ENCODE measurements at places on chromosomes 6 and 20.

DNA sequence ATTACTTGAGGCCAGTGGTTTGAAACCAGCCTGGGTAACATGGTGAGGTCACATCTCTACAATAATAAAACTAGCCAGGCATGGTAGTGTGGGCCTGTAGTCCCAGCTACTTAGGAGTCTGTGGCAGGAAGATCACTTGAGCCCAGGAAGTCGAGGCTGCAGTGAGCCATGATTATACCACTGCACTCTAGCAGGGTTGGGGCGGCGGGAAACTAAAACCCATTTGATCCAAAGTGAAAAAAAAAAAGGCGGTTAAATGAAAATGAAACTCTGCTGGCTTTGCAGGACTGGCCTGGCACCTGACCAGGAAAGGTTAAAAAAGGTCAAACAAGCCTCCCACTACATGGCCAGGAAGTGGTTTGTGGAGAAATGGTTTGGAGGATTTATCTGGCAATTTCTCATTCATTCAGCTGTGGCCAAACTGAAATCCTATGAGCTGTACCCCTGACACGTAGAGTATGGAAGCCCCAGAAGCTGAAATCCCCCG lies 36.6 kb downstream of the MTRES1 start:
- no peak for DNase-seq

DNA sequence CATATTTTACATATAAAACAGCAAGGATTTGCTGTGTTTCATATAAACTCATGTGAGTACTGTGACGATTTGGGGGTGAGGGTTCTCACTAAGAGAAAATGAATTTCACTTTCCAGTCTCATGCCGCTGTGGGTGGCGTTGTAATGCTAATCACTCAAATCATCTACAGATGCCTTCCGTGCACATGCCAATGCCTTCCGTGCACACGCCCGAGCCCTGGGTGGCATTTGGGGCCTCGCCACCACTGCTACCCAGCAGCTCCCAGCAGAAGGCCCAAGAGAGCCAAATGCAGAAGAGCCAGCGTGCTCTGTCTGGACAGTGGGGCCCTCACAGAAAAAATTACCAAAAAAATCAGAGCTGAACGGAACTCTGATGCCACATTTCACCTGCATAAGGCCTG lies 53.7 kb downstream of the WDR27 start:
- DNase-seq: no peak

DNA sequence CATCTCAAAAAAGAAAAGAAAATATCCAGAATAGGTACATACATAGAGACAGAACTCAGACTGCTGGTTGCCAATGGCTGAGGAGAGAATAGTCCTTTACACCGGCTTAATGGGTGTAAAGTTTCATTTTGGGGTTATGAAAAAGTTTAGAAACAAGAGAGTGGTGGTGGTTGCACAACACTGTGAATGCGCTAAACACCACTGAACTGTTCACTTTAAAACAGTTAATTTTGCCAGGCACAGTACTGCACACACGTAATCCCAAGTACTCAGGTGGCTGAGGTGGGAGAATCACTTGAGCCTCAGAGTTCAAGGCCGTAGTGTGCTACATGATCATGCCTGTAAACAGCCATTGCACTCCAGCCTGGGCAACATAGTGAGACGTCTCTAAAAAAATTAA lies 7.6 kb downstream of the ILRUN start:
- DNase-seq: no peak

GRCh38 chr6:127458222-127458621 lies 967 bp downstream of the KIAA0408 start:
- no peak for DNase-seq

GRCh38 chr6:1310628-1311399 lies 1.1 kb upstream of the FOXQ1 start:
- DNase-seq: peak; percentile 44

DNA sequence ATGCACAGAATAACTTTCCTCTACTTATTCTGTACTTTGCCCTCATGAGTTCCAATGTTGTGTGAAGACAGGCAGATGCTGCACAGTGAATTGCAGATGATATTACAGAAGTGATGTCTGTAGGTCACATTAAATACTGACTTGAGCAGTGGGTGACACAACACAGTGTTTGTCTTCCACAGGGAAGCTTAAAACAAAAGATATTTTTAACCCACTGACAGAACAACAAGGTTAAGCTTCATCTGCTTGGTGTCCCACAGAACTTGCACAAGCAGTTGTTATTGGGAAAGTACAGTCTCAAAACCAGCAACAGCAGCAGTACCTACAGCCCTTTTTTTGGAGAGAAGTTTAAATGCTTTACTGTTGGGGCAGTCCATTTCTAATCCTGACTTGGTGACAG lies 10.5 kb downstream of the SUMO4 start:
- DNase-seq: no peak

DNA sequence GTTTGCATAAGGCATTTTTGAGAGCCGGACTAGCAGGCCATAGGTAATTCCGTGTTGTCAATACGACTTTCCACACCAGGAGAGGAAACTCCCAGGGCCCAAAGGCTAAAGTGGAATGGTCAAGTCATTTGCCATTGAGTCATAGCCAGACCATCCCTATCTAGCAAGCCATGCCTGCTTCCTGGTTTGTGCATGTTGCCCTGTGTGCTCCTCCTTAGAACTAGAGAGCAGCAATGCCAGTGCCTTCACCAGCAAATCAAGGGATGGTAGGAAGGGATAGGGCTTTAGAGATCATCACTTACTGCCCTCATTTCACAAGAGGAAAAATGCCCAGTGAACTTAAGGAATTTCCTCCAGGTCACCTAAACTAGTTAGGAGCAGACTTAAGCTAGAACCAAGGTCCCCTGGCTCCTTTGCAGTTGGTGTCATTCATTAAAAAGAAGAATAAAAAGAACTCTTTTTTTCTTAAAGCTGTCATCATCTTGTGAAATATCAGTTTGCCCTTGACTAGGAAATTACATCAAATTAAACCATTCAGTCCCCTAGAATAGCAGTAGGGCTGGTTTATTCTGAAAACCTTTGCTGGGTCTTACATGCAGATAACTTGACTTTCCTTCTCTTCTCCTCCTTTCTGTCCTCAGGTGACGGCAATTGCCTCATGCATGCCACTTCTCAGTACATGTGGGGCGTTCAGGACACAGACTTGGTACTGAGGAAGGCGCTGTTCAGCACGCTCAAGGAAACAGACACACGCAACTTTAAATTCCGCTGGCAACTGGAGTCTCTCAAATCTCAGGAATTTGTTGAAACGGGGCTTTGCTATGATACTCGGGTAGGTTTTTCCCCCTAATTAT lies 7.4 kb downstream of the TNFAIP3 start:
- DNase-seq: no peak

- DNase-seq: no peak
Observed at GRCh38 chr20:58637466-58638213, 13.4 kb upstream of the STX16 start.

GRCh38 chr20:37392441-37393195 lies 46.7 kb downstream of the SRC start:
- peak; percentile 63 for DNase-seq

GRCh38 chr6:107815846-107816245 lies 8.3 kb downstream of the SCML4 start:
- DNase-seq: no peak

GRCh38 chr6:56733211-56733697 lies 90.6 kb upstream of the DST start:
- no peak for DNase-seq

GRCh38 chr20:51156041-51156982 lies 133.4 kb upstream of the KCNG1 start:
- DNase-seq: no peak

GRCh38 chr6:136274062-136274461 lies 15.6 kb downstream of the BCLAF1 start:
- no peak for DNase-seq

GRCh38 chr6:50853939-50854338 lies 35.3 kb downstream of the TFAP2B start:
- no peak for DNase-seq

DNA sequence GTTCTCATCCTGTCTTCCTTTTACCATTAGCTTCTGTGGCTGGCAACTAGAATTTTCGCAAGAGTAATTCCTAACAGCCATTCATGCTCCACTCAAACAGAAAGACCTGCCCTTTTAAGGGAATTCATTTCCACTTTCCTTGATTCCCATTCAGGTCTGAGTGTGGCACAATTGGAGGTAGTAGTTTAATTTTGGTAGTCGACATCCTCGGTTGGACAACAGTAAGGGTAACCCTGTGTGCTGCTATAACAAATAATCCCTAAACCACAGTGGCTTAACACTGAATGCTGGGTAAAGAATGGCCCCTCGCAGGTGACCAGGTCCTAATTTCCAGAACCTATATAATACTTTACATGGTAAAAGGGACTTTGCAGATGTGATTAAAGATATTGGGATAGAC lies 142.9 kb downstream of the BMP7 start:
- DNase-seq: no peak

DNA sequence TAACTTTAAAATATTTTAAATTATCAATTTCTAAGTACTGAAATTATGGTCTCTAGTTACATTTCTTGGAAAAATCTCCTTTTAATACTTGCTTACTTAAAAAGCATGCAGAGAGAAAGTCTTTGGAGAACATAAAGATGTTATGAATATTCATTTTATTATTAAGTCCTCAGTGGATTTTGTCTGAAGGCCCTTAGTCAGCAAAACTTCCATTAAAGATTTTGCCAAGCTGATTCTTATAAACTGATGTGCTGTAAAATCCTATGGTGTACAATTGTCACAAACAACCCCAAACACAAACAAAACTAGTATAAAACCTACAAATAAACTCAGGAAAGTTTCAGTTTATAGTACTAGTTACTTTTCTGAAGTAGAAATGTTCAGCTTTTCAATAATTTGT lies 372.7 kb downstream of the MEI4 start:
- no peak for DNase-seq

DNA sequence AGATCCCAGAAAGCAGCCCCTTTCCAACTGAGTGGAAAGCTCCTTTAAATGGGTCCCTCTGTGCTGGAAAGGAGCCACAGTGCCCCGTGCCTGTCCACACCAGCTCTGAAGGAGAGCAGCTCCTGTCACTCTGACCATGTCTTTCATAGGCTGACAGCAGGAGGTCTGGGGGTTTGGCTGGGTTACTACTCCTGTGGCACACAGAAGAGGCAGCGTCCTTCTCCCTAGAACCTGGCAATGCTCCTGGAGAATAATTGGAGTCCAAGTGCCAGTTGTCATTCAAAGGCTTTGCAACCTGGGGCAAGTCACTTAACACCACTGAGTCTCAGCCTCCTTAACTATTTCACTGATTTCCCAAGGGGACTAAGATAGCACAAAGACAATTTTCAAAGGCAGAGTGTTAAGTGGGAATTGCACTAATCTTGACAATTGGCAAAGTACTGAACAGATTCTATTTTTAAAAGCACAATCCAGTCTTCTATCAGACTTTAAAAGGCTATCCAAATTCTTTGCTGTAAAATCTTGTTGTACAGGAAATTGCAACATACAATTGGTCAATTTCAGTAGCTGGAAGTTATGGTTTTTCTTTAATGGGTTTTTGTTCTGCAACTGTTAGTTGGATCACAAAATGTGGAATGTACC lies 457.2 kb downstream of the KIF16B start:
- DNase-seq: no peak

DNA sequence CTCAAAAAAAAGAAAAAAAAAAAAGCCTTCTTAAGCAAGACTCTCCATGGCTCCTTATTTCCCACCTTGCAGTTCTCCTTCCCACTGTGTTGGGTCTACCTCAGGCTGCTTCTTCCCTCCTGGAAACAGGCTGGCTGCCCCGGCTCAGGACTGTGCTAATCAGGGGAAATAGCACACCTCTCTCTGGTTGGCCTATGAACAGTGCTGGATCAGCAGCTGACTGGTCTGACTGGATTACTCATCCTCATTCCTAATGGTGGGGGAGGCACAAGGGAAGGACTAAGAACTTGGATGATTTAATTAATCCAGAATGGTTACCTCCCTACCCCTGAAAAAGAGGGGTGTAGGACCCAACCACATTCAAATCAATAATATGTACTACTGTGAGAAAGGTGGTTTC lies 3.9 kb upstream of the SRSF3 start:
- peak; percentile 40 for DNase-seq

DNA sequence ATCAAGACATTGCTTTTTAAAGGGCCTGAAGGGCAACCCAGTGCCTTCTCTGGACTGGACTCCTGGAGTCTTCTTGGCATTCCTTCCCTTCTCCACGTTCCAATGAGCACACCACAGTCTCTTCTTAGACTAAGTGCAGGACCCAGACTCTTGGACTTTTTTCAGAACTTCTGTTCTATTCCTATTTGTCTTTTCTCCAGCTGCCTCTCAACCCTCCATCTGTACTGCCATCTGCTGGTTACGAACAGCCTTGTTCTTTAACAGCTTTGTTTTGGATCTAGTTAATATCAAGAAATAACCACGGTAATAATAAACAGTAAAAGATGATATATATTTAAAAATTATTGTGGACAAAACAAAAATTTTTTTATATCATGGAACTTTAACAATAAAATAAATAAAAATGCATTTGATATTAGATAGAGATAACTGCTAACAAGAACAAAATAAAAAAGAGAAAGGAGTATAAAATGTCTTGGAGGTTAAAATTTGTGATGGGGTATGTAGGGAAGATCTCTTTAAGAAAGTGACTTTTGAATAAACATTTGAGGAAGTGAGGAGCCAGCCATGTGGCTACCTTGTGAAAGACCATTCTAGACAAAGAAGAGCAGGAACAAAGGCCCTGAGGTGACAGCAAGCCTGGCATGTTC lies 105.1 kb upstream of the HCRTR2 start:
- peak; percentile 50 for DNase-seq
